ENCODE measurements at places on chromosomes 1 and 21. TPM values are rescaled to one million over a fixed set of nuclear protein-coding genes. Genes with fewer than 3 reads are reported as not detected.

DNA sequence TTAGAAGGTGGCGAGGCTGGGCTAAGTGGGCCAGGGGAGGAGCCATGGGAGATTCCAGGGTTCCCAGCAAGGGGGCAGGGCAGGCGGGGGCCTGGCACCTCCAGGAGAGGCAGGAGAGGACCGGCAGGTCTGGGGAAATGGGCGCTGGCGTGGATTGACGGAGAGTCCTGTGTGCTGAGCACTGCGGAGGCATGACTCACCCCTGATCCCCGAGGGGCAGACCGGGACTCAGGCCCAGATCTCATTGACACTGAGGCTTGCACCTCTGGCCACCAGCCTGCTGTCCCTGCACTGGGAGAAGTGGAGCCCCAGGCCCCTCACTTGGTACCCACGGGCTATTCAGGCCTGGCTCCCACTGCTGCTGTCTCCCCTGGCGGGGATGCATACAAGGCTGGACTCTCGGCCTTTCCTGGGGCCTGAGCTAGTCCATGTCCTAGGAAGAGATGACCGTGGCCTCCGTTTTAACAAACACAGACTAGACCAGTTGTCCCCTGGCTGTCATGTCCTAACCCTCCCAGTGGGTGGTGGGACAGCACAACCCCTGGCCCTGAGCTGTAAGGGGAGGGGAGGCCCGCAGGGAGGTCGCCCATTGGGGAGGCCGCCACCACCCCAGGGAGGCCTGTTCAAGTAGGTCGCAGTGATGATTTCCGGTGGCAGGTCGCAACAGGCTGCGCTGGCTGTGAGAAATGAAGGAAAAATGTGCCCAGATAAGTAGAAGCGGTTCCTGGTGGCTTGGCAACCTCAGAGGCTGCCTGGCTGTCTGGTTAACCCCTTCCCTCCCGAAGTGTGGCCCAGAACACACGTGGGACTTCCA is 39.7 kb downstream of the RIPK4 start:
- H3K4me1 ChIP-seq = no peaks in the 10 kb centered on the region
- H3K27me3 ChIP-seq = peaks cover 30% of the 10 kb centered on the region
- H3K27ac ChIP-seq = no peak overlapping the region
- no peaks in the 10 kb centered on the region for H3K36me3 ChIP-seq
- no peak overlapping the region for H3K4me3 ChIP-seq

GRCh38 chr1:28936094-28936493 is 21.7 kb downstream of the EPB41 start:
- H3K27ac ChIP-seq = peak overlapping the region; percentile 76
- no peaks in the 10 kb centered on the region for H3K27me3 ChIP-seq
- H3K36me3 ChIP-seq = no peaks in the 10 kb centered on the region

DNA sequence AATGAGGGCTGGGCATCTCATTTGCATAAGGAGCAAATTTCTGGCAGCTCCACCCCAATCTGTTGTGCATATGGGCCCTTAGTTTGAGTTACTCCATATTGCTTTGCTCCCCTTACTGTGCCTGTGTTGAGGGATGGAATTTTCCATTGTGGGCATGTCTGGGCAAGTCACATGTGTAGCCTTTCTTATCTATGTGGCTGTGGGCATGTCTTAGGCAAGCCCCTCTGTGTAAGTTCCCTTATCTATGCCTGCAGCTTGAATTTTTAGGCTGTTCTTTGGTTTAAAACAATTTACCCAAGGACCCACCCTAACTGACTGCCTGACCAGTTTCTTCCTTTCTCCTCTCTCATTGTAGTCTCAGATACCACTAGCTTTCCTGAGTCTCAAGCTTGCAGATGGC is 405.7 kb upstream of the NCAM2 start:
- H3K4me3 ChIP-seq = no peak overlapping the region
- H3K27ac ChIP-seq = 0 out of 2 replicates have a peak overlapping the region, but pooled peaks have one; percentile 26
- peaks cover 17% of the 10 kb centered on the region for H3K4me1 ChIP-seq

Gene CACNA1S
- 0.04 TPM for total RNA-seq

Gene KRTAP12-2
- not detected for total RNA-seq

DNA sequence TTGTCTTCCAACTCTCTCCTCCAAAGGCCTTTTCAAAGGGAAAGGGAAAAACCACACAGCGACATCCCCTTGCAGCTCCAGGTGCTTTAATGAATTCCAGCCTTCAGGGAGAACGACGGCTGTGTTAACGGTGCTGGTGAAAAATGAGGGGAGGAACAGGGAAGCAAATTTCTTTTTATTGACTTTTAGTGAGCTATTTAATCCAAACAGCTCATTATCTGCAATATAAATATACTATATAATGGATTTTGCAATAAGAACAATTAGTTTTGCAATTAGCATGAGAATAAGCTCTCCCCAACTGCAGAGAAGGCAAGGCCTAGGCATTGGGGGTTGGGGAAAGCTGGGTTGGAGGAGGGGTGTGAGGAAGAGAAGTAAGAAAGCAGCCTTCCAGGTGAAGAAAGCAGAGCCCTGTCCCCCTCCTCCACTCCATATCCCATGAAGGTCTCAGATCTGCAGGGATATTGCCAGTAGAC is 159.0 kb upstream of the ZC3H12A start:
- H3K4me3 ChIP-seq = peak overlapping the region; percentile 41
- peak overlapping the region; percentile 53 for H3K27ac ChIP-seq
- DNase-seq = peak; percentile 73
- peaks cover 8% of the 10 kb centered on the region for H3K27me3 ChIP-seq

Gene AVPR1B
- total RNA-seq = not detected

DNA sequence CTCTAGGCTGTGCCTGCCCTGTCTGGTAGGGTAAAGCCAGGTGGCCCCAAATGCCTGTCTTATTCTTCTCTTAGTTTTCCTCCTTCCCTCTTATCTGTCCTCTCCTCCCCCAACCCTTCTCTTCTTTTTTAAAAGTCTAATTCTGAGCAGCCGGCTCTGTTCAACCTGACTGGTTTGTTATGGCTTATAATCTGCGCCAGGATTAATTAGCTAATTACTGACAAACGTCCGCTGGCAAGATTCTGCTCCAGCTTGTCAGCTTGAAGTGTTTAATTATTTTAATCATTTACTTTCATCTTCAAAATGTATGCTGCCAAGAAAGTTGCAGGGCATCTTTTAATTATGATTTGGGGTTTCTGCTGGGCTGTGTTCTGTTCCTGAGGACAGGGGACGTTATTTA is 27.2 kb upstream of the PSMB2 start:
- H3K36me3 ChIP-seq = no peaks in the 10 kb centered on the region
- no peak overlapping the region for H3K4me3 ChIP-seq
- no peaks in the 10 kb centered on the region for H3K27me3 ChIP-seq
- DNase-seq = no peak
- H3K4me1 ChIP-seq = peaks cover 5% of the 10 kb centered on the region

Gene GBP1
- not detected for total RNA-seq

DNA sequence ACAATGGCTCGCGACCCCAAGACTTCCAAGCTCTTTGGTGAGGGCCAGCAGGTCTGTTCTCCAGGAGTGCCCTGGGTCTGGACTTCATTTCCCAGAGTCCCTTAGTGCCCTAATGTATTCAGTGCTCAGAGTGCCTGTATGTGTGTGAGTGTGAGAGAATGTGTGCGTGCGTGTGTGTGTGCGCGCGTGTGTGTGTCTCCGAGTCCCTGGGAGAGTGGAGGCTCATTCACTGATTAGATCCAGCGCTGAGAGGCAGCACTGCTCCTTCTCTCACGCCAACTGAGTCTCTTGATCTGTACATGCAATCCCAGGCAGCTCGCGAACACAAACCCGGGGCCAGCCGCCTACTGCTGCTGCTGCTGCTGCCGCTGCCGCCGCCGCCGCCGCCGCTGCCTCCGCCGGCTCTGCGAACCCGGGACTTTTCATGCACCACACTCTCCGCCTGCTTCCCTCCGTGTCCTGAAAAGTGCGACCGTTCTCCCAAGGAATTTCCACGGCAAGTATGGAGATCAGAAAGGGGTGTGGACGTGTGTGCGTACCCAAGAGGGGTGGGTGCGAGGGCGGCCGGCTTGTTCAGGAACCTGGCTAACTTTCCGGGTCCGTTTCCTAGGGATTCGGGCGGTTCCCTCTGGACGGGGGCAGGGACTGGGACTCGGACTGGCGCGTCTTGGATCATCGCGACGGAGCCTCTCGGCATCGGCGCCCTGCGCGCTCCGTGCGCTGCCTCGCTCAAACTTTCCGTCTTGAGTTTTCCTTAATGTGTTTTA is at the start of gene RNF220:
Gene RNF220, plus strand, starts transcription at position 225 of the 767 bp plus-strand sequence.
- peaks cover 23% of the 10 kb centered on the region for H3K4me1 ChIP-seq
- H3K36me3 ChIP-seq = no peaks in the 10 kb centered on the region
- H3K27ac ChIP-seq = 0 out of 2 replicates have a peak within 1 kb of the TSS, but pooled peaks have one; percentile 7
- peak within 1 kb of the TSS; percentile 98 for H3K4me3 ChIP-seq
- peaks cover 41% of the 10 kb centered on the region for H3K27me3 ChIP-seq

DNA sequence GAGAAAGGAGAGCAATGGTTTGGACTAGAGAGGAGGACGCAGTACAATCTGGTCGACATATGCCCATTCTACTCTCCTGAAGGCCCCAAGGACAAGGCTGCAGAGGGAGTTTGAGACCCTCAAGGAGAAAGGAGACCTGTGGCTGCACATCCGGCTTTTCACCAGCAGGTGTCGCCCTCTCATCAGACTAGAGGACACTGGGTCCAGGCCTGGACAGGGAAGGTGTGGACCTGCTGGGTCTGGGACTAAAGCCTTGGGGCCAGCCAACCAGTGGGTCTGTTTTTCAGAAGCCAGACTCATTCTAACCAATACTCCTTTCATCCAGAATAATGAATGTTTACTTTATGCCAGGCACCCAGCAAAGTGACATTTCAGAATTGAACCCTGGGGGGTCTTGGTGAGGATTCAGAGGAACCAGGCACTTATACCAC is 5.0 kb downstream of the SRARP start:
- peak; percentile 94 for DNase-seq
- no peak overlapping the region for H3K27ac ChIP-seq
- no peaks in the 10 kb centered on the region for H3K36me3 ChIP-seq
- peaks cover 13% of the 10 kb centered on the region for H3K4me1 ChIP-seq
- H3K4me3 ChIP-seq = no peak overlapping the region

DNA sequence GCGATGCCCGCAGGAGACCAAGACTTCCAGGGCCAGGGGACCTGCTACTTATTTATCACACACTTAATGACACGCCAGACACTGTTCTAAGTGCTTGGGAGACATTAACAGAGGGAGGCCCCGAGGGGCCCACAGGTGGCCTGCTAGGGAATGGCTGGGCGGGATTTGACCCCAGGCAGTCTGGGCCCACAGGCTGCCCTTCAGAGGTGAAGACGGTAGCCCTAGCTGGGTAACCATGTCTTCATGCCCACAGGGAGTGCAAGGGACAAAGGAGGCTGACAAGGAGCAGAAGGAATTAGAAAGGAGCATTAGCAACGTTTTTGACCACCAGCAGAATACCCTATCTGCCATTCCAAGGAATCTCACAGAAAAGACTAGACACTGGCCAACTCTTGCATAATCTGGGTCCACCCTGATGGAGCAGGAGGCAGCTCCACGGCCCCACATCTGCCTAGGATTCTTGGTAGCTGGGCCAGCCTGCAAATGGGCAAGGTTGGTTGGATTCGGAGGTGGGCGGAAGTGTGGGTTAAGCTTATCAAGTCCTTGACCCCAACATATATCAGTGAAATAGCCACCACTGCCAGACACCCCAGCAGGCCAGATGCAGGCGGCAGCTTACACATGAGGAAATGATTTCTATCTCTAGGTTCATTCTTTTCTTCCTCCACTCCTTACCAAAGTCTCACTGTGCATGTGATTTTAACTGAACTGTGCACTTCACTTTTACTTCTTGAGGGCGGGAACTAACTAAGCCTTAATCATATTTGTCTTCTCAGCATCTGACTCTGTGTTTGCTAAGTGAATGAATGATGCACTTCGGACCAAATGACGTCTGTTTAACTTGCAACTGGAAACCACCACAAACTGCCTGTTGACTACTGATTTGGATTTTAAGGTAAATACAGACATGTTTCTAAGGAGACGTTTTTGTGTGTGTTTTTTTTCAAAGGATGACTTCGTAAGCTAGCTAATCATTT is 3.4 kb upstream of the ETS2 start:
- H3K4me1 ChIP-seq = peaks cover 5% of the 10 kb centered on the region
- no peaks in the 10 kb centered on the region for H3K36me3 ChIP-seq
- no peak for DNase-seq

DNA sequence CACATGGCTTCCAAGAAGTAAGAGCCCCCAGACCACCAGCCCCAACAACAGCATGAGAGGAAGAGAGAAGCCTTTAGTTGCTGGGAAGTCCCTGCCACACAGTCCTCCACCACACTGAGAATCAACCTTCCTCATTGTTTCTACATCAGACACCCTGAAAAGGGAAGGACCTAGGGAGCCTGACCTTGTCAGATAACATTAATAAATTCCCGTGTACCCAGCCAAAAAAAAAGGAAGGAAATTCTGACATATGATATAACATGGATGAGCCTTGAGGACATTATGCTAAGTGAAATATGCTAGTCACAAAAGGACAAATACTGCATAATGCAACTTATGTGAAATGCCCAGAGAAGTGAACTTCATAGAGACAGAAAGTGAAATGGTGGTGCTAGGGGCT is 65.6 kb upstream of the ARHGAP29 start:
- H3K27ac ChIP-seq = no peak overlapping the region
- H3K4me1 ChIP-seq = peaks cover 4% of the 10 kb centered on the region
- H3K36me3 ChIP-seq = no peaks in the 10 kb centered on the region
- DNase-seq = no peak
- no peak overlapping the region for H3K4me3 ChIP-seq

DNA sequence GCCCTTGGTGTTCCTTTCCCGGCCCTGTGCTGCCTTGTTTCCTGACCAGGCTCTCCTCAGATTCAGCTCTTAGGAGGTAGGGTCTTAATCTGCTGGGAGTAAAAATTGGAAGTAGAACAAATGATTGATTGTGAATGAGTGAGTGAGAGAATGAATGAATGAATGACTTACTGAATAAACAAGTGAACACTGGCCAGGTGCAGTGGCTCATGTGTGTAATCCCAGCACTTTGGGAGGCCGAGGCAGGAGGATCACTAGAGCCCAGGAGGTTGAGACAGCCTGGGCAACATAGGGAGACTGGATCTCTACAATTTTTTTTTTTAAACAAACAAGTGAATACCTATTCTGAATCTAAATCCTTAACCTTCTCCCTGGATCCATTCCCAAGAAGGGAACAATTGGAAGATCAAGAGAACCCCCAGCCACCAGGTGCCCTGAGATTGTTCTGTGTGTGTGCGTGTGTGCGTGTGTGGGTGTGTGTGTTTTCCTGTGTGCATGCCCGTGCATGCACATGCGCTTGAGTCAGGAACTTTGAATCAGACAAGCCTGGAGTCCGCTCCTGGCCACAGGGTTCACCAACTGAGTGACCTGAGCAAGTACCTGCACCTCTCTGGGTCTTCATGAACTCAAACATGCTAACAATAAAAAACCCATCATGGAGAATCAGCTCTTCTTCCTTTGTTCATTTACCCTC is 24.3 kb upstream of the CITED4 start:
- H3K4me1 ChIP-seq = peaks cover 4% of the 10 kb centered on the region
- DNase-seq = no peak

Gene SPATA46
- total RNA-seq = not detected

Gene DLGAP3
- 13.7 TPM for total RNA-seq

Gene CELA3A
- not detected for total RNA-seq

Gene LY9
- total RNA-seq = not detected

DNA sequence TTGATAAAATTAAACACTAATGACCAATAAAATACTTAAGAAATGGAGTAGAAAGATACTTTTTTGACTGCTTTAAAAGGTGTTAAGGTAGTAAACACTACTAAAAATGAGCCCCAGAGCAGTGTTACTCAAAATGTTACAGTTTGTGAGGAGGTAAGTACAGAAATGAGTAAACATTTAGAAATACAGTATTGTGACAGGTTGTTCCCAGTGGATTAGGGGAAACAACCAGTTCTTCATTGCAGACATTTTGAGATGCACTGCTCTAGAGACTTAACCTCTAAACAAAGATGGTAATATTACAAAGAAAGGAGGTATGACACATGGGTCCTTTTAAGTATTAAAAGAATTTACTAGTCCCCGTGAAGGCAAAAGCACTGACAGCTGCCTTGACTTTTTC is 12.7 kb downstream of the DHX9 start:
- peaks cover 99% of the 10 kb centered on the region for H3K36me3 ChIP-seq
- no peaks in the 10 kb centered on the region for H3K27me3 ChIP-seq
- H3K27ac ChIP-seq = no peak overlapping the region
- DNase-seq = no peak
- H3K4me3 ChIP-seq = no peak overlapping the region

Gene LIN28A
- total RNA-seq = 1,538 TPM
